Endothelial cell (in vitro differentiated cells): ENCODE measurements at places on chromosomes 4 and X.

DNA sequence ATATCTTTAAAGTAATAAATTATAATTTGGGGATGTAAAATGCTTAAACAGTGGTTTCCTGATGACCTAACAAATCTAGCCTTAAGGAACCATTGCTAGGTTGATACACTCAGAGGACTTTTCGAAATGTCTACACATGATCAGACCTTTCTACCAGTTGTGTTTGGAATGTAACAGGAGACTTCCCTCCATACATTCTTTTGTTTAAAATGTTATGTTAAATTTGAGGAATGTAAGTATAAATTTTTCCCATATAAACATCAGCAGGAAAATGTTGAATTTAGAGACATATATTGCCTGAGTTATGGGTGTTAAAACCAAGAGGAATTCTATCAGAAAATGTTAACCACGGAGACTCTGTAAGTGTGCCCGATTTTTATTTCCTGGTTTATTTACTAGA is 190.6 kb upstream of the SPRY1 start:
- DNase-seq: no peak

DNA sequence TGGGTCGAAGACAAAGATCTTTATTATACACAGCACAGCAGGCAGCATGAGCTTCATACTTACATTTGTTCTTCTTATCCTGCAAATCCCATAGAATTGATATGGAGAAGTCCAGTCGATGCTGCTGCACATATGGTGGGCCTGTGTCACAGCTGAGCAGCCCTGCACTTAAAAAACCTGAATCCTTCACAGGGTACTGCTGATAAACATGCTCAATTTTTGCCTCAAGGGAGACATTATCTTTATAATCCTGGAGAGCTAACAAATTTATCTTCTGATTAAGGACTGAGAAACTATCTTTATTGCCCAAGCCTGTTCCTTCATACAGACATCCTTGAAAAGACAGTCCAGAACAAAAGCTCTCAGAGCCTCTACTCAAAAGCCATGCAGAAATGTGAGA is 434.4 kb upstream of the FAM47C start:
- DNase-seq: no peak

- no peak for DNase-seq
Observed at GRCh38 chr4:93303440-93303839, 525.1 kb upstream of the ATOH1 start.

DNA sequence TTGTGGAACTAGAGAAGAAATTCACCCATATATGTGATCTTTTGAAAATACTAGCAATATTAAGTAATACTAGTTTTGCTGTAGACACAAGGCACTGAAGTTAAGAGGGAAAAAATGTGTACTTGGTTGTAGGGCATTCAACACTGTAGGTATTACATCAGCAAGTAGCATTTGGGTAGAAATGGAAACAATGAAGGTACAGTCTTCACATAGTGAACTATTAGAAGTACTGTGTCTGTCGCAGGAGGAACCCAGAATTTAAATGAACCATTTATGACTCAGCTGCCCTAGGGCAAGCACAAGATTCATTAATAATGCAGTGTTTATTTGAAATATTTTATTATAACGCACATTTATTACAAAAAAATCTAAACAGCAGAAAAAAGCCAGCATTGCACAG is 572.7 kb upstream of the TENM3 start:
- no peak for DNase-seq

DNA sequence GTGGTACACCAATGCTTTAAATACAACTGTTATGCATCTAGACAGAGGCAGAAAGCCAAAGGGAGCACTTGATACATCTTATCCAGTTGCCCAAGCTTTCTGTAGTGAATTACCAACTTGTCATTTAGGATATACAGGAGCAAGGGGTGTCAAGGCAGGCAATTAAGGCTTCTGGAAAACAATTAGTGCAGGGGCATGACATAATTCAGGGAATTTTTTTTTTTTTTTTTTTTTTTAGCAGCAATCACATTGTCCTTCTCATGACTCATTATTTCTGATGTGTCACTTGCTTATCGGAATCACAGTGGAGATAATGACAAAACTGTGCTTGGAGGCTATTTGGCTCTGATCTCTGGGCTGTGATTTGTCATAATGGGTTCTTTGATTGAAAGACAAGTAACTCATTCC is 259.5 kb downstream of the ARHGAP24 start:
- DNase-seq: no peak
